Stimulated activated CD4-positive, alpha-beta T cell treated with anti-CD3 and anti-CD28 coated beads, Interleukin-1b, Interleukin-23, amount 100 ng/mL, for 4 hours (primary cell): ENCODE measurements at places on chromosomes 1 and 21.

- no peak for DNase-seq
These were observed 119.0 kb upstream of the VAMP3 start for GRCh38 chr1:7652061-7652460.

- DNase-seq = no peak
These were observed 15.4 kb downstream of the ABCA4 start for GRCh38 chr1:94105581-94105952.

DNA sequence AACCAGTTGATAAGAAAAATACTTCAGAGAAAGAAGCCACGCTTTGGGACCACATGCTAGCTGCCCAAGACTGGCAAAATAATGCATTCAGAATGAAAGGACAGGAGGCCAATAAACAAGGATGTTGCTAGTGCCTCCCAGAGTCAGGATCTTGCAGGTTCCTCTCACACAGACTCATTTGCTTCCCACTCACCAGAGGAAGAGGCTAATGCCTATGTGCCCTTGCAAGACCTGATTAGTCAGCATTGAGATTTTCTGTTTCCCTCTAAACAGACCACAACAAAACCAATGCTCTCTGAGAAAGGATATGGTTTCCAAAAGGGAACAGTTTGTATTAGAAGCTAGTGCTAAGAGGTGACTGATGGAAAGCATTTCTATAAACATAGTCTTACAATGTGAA is 85.7 kb downstream of the NRDC start:
- no peak for DNase-seq

DNA sequence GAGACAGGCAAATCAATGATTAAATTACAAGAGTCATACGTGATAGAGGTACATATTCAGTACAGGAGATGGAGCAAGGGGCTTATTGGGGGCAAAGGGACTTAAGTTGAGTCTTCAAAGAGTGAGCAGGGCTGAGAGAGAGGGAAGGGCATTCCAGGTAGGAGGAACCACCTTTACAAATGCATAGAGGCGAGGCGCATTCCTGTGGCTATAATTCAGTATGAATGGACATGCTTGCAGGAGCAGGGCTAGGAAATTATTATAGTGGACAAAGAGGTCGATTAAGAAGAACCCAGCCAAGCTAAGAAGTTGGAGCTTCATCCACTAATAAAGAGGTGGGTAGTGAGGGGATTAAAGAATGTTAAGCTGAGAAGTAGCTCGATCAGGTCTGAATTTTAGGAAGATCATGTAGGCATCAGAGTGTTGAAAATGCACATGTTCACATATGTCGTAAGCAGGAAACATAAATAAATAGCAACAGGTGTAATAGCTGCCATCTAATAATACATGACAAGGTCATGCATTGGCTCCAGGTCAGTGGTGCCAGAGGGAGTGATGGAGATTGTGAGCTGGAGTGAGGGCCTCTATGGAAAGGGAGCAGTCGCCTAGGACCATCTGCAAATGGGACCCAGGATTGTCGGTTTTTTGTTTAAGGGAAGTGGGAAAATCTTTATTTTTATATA is 12.0 kb upstream of the HNRNPU start:
- no peak for DNase-seq

- DNase-seq = no peak
These were observed 54.6 kb downstream of the RAP1GAP start for GRCh38 chr1:21614419-21615115.
